ENCODE measurements at places on chromosomes 6 and 20. TPM values are rescaled to one million over a fixed set of nuclear protein-coding genes. Genes with fewer than 3 reads are reported as not detected.

The HLA-DRA gene
- not detected for total RNA-seq

The MTHFD1L gene
- 93.7 TPM for total RNA-seq

The TLDC2 gene
- total RNA-seq, result not detected

The SSTR4 gene
- total RNA-seq, result not detected

The HS3ST5 gene
- total RNA-seq, result 0.05 TPM

The SIRPG gene
- total RNA-seq, result not detected

The SMPDL3A gene
- 8.2 TPM for total RNA-seq

The SLC44A4 gene
- not detected for total RNA-seq

The RIPOR2 gene
- total RNA-seq, result 0.92 TPM

The PPARD gene
- total RNA-seq, result 25.9 TPM

- no peak for DNase-seq
- peaks cover 5% of the 10 kb centered on the region for H3K36me3 ChIP-seq
- H3K27ac ChIP-seq, result no peak overlapping the region
- H3K4me3 ChIP-seq, result no peak overlapping the region
Observed at GRCh38 chr6:132058975-132059374, 107.8 kb upstream of the CCN2 start.

DNA sequence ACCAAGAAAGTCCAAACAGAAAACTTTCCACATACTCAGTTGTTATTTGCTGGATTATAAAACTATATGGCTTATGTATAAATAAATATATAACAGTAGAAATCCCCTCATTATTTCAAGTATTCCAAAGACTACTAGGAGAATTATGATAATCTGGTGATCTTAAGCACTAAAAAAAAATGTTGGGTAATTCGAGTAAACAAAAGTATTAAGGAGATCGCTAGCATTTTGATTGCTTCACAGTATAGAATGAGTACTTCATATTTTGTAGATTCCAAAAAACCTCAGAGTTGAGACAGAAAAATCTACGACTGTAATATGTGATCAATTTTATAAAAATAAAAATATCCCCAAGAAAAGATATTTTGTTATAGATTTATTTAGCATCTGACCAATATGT lies 236.4 kb upstream of the TENT5A start:
- H3K36me3 ChIP-seq, result no peaks in the 10 kb centered on the region
- H3K4me3 ChIP-seq, result no peak overlapping the region
- H3K27ac ChIP-seq, result no peak overlapping the region
- H3K4me1 ChIP-seq, result peaks cover 13% of the 10 kb centered on the region
- H3K27me3 ChIP-seq, result no peaks in the 10 kb centered on the region
- DNase-seq, result no peak

- H3K27ac ChIP-seq, result no peak overlapping the region
- no peaks in the 10 kb centered on the region for H3K4me1 ChIP-seq
- no peak overlapping the region for H3K4me3 ChIP-seq
Observed at GRCh38 chr6:106789428-106790148, 160.2 kb downstream of the QRSL1 start.

- peaks cover 35% of the 10 kb centered on the region for H3K36me3 ChIP-seq
- no peak overlapping the region for H3K27ac ChIP-seq
- no peaks in the 10 kb centered on the region for H3K27me3 ChIP-seq
- DNase-seq, result no peak
- no peak overlapping the region for H3K4me3 ChIP-seq
Observed at GRCh38 chr20:37235065-37235464, 26.5 kb downstream of the GHRH start.

DNA sequence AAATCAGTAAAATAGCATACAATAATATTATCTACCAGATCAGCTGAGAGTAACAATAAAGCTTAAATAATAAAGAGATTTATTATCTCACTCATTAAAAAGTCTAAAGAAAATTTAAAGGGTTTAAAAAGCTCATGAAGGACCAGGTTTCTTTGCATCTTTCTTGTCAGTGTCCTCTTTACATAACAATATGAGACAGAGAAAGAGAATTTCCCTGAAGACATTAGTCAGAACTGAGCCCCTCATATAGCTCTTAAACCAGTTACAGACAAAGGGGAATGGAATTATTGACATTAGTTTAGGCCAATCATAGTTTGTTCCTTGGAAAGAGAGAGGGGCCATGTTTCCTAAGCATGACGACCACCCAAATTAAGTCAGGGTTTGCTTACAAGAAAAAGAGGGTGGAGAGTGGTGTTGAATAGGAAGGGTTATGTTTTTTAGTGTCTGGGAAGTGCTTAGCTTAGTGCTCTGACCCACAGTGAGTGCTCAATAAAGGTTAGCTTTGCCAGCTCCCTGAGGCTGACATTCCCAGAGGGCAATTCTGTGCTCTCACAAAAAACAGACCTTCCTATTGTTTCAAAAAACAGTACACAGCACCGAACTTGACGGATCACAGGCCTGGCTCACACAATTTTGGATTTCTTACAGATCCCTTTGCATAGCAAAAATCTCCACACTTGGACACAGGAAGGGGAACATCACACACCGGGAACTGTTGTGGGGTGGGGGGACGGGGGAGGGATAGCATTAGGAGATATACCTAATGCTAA lies 3.6 kb upstream of the PLCB1 start:
- H3K36me3 ChIP-seq, result no peaks in the 10 kb centered on the region
- peaks cover 13% of the 10 kb centered on the region for H3K27me3 ChIP-seq
- peaks cover 20% of the 10 kb centered on the region for H3K4me1 ChIP-seq
- no peak overlapping the region for H3K27ac ChIP-seq

GRCh38 chr6:135692426-135692825 lies 159.1 kb upstream of the PDE7B start:
- DNase-seq, result no peak
- no peaks in the 10 kb centered on the region for H3K27me3 ChIP-seq
- H3K4me1 ChIP-seq, result peaks cover 24% of the 10 kb centered on the region
- H3K27ac ChIP-seq, result no peak overlapping the region
- no peaks in the 10 kb centered on the region for H3K36me3 ChIP-seq

DNA sequence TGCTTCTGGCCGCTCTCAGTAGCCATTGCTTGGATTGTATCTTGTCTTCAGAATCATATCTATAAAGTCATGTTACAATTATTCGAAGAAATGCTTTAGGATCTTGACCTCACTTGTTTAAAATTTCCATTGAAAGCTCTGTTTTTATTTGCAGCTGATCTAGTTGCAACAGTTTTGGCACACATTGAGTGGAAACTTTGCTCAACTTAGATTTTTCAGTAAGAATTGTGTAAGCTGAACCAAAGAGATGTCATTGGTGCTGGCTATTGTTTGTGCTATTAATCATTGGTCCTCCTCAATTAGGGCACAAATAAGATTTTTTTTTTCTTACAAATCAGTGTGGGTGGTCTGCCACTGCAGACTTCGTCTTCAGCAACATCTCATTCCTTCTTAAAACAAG lies 649.2 kb downstream of the MMUT start:
- no peaks in the 10 kb centered on the region for H3K27me3 ChIP-seq
- H3K36me3 ChIP-seq, result no peaks in the 10 kb centered on the region
- no peak overlapping the region for H3K4me3 ChIP-seq
- DNase-seq, result no peak
- H3K4me1 ChIP-seq, result peaks cover 18% of the 10 kb centered on the region
- no peak overlapping the region for H3K27ac ChIP-seq

- peak within 1 kb of the TSS; percentile 69 for H3K27ac ChIP-seq
- no peak for DNase-seq
- H3K4me3 ChIP-seq, result peak within 1 kb of the TSS; percentile 47
- H3K27me3 ChIP-seq, result peaks cover 4% of the 10 kb centered on the region
Observed at GRCh38 chr20:51542571-51543421, at the start of gene NFATC2. Gene NFATC2 (minus strand): TSS chr20:51542719. CDS start chr20:51542499, 220 bp downstream.

DNA sequence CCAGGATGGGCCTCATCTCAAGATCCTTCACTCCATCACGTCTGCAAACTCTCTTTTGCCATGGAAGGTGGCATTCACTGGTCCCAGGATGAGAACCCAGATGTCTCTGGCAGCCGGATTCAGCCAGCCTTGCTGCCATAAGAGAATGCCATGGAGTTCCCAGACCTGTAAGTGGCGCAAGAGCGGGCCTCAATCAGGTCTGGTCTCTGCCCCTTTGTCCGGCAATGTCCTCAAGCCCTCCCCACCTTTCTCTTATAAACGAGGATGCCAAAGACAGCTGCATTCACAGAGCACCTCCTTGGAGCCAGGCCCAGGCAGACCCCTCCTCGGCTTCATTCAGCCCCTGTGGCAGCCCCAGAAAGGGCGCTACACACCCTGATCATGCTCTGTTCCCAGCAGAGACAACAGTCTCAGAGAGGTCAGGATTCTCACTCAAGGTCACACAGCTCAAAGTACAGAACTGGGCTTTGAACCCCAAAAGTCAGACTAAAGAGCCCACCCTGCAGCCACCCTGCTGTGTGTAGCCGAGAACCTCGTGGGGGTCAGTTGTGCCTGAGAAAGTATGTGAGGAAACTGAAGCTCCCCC lies 263.7 kb downstream of the TAF4 start:
- no peaks in the 10 kb centered on the region for H3K36me3 ChIP-seq
- H3K4me3 ChIP-seq, result no peak overlapping the region
- H3K27me3 ChIP-seq, result peaks cover 28% of the 10 kb centered on the region
- H3K27ac ChIP-seq, result no peak overlapping the region
- H3K4me1 ChIP-seq, result peaks cover 3% of the 10 kb centered on the region

DNA sequence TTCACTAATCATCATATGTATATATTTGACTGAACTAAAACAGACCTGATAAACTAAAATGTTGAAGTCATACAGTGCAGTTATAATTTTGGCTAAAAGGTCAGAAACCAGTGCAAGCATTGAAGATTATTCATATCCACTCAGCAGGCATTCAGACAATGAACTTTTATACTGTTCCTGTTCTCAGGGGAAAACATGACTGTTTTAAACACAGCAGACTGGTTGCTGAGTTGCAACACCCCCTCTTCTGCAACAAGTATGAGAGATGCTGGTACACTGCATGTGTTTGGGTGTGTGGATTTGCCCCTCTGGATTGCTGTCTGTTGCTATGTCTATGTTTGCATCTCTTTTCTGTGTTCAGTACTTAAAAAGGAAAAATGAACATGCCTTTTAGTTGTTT lies 206.8 kb downstream of the EYA4 start:
- H3K27me3 ChIP-seq, result no peaks in the 10 kb centered on the region
- H3K4me3 ChIP-seq, result no peak overlapping the region

DNA sequence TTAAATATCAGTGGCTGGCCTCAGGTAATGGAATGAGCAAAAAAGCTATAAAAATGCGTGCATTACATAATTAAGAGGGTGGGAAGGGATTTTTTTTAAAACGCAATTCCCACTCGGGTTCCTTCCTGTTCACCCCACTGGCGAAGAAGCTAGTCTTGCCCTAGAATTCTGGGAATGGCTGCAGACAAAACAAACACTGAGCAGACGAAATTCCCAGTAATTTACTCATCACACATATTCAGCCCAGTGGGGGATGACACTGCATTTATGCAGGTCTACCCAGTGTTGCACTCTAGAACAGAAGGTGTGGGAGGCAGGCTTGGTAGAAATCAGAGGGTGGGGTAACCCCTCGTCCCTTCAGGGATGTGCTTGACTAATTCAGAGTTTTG lies 2695.0 kb upstream of the DEFB115 start:
- no peak overlapping the region for H3K27ac ChIP-seq
- H3K4me3 ChIP-seq, result no peak overlapping the region
- no peaks in the 10 kb centered on the region for H3K27me3 ChIP-seq
- no peaks in the 10 kb centered on the region for H3K36me3 ChIP-seq

DNA sequence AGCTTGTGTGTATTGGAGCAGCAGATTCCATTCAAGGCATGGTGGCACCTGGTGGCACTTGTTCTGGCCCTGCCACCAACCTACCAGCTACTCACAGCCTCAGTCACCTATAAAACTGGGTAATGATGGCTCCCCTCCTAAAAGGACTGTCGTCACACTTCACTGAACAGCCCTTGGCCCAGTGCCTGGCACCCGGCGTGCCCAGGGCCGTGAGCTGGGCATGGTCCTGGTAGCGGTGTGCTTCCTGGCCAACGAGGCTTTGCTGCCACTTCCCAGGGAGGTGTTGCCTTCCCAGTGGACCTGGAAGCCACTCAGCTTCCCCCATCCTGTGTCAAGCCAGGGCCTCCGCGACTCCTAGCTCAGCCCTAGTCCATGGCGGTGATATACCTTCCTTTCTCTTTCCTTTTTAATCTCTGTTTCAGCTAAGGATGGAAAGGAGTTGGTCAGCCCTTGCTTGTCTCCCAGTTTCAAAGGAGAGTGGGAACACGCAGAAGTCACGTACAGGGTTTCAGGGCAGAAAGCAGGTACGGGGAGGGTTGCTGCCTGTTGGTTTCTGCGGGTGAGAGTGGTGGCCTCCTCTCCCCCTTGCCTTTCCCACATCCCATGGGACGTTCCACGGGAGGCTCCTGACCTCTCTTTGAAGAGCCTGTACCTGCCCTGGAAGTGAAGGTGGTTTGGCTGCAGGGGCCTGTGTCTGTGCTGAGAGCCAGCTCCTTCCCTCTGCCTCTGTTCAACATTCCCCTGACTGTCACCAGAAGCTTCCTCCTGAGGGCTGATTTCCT lies 25.5 kb downstream of the ENTPD6 start:
- H3K36me3 ChIP-seq, result peaks cover 12% of the 10 kb centered on the region
- H3K4me3 ChIP-seq, result no peak overlapping the region
- H3K4me1 ChIP-seq, result peaks cover 41% of the 10 kb centered on the region
- no peak for DNase-seq
- no peaks in the 10 kb centered on the region for H3K27me3 ChIP-seq

DNA sequence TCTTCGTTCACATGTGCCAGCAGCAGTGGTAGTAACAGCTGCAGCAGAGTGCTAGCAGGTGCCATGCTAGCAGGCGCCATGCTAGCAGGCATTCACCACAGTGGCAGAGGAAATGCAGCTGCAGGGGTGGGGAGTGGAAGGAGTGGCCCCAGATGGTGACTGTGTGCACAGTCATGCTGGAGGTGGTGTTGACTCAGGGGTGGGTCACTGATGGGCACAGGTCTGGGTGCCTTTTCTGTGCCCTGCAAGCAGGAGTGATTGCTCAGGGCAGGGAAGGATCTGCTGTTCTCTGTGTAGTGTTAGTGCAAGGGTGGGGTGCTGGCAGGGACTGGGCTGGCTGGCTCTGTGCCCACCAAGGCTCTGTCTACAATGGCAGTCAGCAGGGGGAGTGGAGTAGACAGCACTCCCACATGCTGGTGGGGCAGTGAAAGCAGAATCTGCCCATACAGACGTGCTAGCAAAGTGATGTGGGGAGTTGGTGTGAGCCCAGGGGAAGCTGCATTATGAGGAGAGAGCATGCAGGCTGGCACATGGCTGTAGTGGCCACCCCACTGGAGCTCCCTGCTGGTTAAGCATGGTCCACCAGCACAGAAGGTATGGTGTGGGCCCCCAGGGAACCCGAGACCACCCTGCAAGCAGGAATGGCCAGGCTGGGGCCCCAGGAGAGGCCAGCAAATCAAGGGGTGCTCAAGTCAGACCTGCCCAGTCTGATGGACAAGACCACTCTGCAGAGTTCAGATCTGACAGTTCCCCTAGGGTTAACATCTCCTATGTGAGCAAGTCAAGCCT lies 11.4 kb upstream of the TSPYL4 start:
- no peaks in the 10 kb centered on the region for H3K27me3 ChIP-seq
- H3K4me1 ChIP-seq, result peaks cover 10% of the 10 kb centered on the region
- H3K4me3 ChIP-seq, result no peak overlapping the region
- peaks cover 16% of the 10 kb centered on the region for H3K36me3 ChIP-seq
- no peak overlapping the region for H3K27ac ChIP-seq
- no peak for DNase-seq

- H3K4me1 ChIP-seq, result peaks cover 5% of the 10 kb centered on the region
- no peak overlapping the region for H3K27ac ChIP-seq
- no peak for DNase-seq
- H3K36me3 ChIP-seq, result no peaks in the 10 kb centered on the region
- no peak overlapping the region for H3K4me3 ChIP-seq
Observed at GRCh38 chr6:79188885-79189480, 45.5 kb downstream of the HMGN3 start.

- peaks cover 43% of the 10 kb centered on the region for H3K4me1 ChIP-seq
- H3K36me3 ChIP-seq, result peaks cover 11% of the 10 kb centered on the region
- H3K4me3 ChIP-seq, result no peak overlapping the region
- H3K27ac ChIP-seq, result no peak overlapping the region
- no peaks in the 10 kb centered on the region for H3K27me3 ChIP-seq
- DNase-seq, result no peak
Observed at GRCh38 chr6:22238861-22239260, 58.0 kb downstream of the PRL start.

Measured in chondrocyte (in vitro differentiated cells).